ENCODE measurements at places on chromosomes 2 and 18.

DNA sequence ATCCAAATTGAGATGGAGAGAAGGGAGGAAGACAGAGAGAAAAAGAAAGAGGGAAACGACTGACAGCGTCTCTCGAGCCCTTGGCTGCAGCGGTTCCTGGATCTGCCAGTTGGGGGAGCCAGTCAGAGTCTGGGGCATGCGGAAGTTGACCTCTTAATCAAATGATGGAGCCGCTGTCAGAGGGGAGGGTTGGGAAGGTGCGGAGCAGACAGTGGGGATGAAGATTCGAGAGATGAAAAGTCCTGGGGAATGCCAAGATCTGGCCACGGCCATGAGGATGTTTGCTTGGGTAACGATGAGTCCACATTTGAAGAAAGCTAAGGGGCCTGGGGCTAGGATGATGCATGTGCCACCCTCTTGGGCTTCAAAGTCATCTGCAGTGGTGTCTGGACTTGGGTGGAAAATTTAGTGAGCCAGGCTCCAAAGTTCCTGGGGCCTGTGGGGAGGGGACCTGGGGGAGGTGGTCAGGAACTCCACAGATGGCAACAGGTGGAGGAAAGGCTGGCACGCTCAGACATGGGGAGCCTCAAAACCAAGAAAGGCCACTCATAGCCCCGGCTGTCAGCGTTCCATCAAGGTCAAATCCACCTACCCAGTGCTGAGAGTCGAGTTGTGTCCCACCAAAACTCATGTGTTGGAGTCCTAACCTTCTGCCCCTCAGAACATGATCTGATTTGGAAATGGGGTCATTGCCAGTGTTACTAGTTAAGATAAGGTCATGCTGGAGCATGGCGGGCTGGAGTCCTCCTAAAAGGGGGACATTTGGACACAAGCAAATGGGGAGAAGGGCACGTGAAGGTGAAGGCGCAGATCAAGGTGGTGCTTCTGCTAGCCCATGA lies 200.1 kb downstream of the NDUFA10 start:
- DNase-seq = no peak

DNA sequence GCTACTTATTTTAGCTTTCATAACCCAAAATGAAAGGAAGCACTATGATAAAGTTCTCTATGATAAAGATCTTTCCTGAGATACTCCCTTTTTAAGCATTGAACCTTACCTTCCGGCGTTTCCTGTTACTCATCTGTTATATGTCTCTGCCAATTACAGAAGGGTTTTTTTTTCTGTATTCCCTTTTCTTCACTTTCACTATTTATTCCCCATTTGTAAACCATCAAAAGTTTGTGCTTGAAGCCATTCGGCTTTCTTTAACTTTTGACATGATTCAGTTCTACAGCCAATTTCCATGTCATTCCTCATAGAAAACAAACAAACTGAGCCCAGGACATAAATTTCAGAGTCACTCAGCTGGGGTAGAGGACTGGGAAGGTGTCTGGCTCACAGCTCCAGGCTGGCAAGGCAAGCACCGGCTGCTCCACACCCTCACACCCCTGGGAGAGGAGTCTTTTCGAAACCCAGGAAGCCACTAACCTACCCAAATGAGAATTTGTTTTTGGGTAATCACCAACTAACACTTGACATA lies 429.4 kb upstream of the TRIB2 start:
- DNase-seq = no peak

- peak; percentile 0 for DNase-seq
Observed at GRCh38 chr2:129605646-129606045, 373.8 kb upstream of the RAB6C start.

- DNase-seq = no peak
Observed at GRCh38 chr18:59488899-59489298, 129.8 kb upstream of the LMAN1 start.

DNA sequence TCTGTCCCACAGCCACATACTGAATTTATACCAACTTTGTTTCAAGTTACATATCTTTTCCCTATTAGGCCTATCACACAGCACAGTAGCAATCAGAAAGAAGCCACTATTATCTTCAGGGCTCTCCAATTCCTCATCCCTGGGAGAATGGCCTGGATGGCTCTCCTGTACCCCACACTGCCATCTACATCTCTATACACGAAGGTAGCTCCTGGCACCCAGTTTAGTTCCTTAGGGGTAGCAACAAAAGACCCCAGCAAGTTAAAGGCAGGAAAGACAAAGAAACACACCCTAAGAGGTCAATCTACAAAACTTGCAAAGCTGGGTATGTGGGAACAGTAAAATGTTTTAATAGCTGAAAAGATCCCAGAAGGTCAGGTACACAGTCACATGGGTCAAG lies 39.9 kb downstream of the PAIP2B start:
- no peak for DNase-seq

- DNase-seq = no peak
Observed at GRCh38 chr18:9536354-9537152, 61.2 kb downstream of the RALBP1 start.

DNA sequence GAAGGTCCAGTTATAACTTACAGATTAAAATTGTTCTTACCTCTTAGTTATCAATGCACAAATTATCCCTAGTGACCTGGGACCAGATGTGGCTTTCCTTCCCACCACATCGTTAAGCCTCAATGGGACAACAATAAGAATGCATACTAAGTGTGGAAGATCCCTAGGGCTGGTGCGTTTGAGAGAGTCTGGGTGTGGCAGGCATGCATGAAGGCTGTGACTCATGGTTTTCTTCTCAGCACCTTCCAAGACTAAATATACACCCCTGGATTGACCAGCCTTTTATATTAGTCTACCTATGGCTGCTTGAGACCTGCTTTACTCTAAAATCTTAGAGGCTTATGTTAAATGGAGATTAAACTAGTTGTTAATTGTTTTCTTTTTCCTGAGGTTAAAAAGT lies 261.7 kb upstream of the SLC14A2 start:
- DNase-seq = no peak

DNA sequence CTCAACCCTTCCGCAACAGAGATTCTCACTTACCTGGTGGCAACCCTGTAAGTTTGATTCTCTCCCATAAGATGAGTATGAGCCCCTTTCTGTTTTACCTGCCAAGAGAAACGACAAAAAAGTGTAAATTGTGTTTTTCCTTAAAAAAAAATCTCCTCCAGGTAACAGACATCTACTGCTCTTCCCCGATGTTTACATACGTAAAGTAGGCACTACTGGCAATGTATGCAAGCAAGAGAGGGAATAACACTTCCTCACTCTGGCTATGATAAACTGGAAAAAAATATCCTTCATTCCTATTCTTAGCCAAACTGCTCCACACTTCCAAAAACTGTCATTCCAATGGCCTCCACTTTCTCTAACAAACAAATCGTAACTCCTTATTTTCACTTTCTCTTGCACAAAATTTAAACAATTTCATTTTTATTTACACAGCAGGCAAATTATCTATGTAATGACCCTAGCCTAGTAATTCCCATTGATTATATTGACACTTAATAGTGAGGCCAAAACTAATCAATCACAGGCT lies 184.5 kb downstream of the TCF4 start:
- no peak for DNase-seq

GRCh38 chr2:235078182-235078581 lies 126.4 kb downstream of the SH3BP4 start:
- no peak for DNase-seq

- DNase-seq = no peak
Observed at GRCh38 chr2:223941579-223942277, 3.4 kb downstream of the WDFY1 start.

GRCh38 chr2:214839464-214839863 lies 30.0 kb upstream of the BARD1 start:
- DNase-seq = no peak

- no peak for DNase-seq
Observed at GRCh38 chr2:164972216-164972615, 16.9 kb upstream of the SLC38A11 start.

GRCh38 chr2:126719191-126719832 lies 63.4 kb downstream of the GYPC start:
- DNase-seq = no peak

DNA sequence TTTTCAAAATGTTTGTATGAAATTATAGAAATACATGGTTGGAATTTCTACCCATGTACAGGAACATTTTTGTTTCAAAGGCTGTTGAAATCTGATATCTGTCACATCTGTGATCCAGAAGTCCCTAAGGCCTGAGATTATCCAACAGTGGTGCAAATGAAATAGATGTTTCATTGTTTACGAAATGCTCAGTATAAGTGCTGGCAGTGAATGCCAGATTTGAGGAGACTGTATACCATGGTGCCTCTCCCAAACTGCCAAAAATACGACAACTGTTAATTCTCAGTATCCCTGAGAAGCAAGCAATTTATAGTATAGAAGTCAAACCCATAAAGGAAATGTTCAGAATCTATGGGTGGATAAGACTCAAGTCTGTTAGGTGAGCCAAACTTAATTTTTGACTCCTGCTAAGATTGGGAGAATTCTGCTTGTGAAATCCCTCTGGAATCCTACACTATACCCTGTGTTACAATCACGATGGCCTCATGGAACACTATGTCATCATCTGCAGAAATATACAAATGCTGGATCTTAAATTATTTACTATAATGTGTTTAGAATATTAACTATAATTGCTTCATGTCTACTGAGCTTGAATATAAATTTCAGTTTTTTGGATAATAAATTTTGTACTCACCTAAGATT lies 71.2 kb upstream of the DOCK10 start:
- DNase-seq = no peak

DNA sequence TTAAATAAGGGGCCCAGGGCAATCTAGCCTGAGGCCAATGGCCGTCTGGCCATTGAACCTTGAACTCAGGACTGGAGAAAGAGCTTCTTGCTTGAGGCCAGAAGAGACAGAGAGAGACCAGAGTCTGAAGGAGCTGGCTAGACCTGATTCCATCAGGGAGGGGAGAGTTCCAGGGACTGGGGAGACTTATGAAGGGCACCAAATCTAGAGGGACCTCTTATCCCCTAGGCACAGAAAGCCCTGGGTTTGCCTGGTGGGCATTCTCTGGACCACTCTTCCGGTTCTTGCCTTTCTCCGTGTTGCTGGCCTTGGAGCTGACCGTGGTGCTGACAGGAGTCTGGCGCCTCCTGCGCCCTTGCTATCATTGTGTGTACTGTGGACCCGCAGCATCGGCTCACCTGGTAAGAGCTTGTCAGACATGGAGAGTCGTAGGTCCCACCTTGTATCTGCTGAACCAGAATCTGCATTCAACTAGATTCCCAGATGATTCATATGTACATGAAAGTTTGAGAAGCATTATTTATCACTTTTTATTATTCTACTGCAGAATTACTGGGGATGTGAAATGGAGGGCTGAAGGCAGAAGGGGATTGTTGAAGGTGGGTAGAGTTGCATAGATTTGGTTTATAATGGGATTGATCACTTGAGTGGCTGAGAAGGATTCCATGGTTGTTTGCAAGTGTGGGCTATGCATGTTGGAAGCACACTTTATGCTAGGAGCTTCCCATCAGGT lies 4.3 kb upstream of the TRPM8 start:
- no peak for DNase-seq

- no peak for DNase-seq
Observed at GRCh38 chr2:160042054-160042453, 20.4 kb downstream of the PLA2R1 start.

GRCh38 chr2:23859983-23860382 lies 66.9 kb downstream of the ATAD2B start:
- DNase-seq = no peak

DNA sequence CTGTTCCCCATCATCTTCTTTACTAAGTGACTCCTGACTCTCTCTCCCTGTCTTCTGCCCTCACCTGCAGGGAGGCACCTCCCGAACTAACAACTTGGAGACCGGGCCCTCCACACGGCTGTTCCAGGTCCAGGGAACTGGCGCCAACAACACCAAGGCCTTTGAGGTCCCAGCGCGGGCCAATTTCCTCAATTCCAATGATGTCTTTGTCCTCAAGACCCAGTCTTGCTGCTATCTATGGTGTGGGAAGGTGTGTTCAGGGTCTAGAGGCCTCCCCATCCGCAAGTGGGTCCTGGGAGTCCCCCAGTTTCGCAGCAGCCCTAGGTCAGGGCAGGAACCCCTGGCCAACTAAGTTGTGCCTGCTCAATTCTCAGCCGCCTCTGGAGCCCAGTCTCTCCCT lies 15.5 kb downstream of the VIL1 start:
- no peak for DNase-seq

DNA sequence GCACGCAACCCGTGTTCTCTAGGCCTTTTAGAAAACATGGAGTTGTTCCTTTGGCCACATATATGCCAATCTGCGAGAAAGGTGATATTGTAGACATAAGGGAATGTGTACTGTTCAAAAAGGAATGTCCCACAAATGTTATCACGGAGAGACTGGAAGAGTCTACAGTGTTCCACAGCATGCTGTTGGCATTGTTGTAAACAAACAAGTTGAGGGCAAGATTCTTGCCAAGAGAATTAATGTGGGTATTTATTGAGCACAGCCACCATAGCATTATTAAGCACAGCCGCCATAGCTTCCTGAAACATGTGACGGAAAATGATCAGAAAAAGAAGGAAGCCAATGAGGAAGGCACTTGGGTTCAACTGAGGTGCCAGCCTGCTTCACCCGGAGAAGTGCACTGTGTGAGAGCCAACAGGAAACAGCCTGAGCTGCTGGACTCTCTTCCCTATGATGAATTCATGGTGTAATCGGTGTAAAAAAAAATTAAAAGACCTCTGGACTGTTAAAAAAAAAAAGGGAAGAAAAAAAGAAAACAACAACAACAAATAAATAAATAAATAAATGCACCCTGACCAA lies 29.0 kb upstream of the REL start:
- DNase-seq = no peak

DNA sequence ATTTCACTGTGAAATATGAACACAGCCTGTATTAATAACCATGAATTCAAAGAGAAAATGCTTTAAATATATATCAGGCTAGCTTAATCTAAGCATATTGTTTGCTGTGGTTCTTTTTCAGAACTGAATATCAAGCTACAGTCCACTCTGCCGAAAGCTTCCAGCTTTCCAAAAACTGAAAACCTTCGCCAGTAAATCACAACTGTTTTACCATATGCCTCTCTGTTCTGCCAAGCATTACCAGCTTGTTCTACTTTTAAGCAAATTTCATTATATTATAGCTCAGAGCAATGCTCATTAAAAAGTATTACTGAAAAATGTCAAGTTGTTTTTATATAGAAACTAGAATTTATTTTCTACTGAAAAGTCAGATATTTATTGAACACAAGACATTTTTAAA lies 277.4 kb downstream of the NRXN1 start:
- no peak for DNase-seq

GRCh38 chr2:26177122-26177521 lies 4.2 kb downstream of the GAREM2 start:
- no peak for DNase-seq

DNA sequence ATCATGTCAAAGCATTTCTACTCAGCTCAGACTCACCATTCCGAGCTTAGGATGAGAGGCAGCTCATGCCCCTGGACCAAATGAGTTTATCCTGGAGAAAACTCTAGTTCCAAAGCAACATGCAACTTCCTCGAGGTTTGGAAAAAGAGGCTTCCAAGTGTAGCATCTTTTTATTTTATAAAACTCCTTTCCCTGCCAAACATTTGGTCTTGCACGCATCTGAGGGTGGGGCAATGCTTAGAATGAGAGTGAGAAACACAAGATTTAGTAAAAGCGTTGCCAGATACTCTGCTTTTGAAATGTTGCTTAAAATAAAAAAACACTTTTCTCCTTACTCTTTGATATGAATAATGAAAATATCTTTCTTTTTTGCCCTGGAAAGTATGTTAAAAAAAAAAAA lies 151.5 kb downstream of the NCKAP5 start:
- DNase-seq = no peak

Data from NCI-H748 treated with DMSO at 0.1 percent for 48 hours (cell line).